WTC11 (cell line): ENCODE measurements at places on chromosomes 5 and 9. TPM values are rescaled to one million over a fixed set of nuclear protein-coding genes. Genes with fewer than 3 reads are reported as not detected.

GCNT1 gene
- 15.6 to 17.2 TPM (median 16.1 TPM) in 3 replicates for total RNA-seq

AK1 gene
- 27.5 to 34.9 TPM (median 34.4 TPM) in 3 replicates for total RNA-seq

MZB1 gene
- total RNA-seq: 0.85 to 1.8 TPM (median 1.1 TPM) in 3 replicates

OR13C5 gene
- total RNA-seq: not detected in 3 replicates

BARHL1 gene
- total RNA-seq: 0.15 to 0.16 TPM in 2 of 3 replicates, not detected in the other

ACTBL2 gene
- total RNA-seq: not detected in 3 replicates

GPSM1 gene
- 14.2 to 16.2 TPM (median 16.2 TPM) in 3 replicates for total RNA-seq

PCDHGB6 gene
- 6.0 to 6.7 TPM (median 6.1 TPM) in 3 replicates for total RNA-seq

CYSRT1 gene
- 2.8 to 3.5 TPM (median 2.9 TPM) in 3 replicates for total RNA-seq

DNA sequence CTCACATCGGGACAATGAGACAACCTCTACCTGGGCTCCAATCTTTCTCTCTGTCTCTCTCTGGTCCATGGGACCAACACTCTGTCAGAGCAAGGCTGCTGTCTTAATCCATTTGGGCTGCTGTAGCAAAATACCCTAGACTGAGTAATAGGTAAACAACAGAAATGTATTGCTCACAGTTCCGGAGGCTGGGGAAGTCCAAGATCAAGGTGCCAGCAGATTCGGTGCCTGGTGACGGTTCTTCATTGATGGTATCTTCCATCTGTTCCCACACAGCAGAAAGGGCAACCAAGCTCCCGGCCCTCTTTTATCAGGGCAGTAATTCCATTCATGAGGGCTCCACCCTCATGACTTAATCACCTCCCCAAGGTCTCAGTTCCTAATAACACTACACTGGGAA is 61.3 kb upstream of the SPOCK1 start:
- H3K4me3 ChIP-seq: no peak overlapping the region
- H3K36me3 ChIP-seq: no peaks in the 10 kb centered on the region
- peaks cover 6% of the 10 kb centered on the region; the same call in 1 of the 2 replicates for H3K27me3 ChIP-seq
- H3K4me1 ChIP-seq: no peaks in the 10 kb centered on the region

DNA sequence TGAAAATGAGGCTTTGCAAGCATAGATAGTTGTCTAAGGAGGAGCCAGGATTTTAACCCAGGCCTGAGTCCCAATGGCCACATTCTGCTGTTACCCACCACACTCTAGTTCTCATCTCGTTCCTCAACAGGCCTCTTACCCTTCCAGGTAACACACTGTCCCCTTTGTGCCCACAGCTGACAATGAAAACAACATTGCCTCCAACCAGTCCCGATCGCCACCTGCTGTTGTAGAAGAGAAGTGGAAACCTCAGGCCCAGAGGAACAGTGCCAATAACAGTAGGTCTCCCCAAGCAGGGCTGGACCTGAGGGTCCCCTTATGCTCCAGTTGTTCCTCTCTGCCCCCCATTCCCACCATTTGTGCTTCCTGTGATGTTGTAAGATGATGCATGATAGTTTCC is 30.4 kb downstream of the AMBP start:
- H3K4me1 ChIP-seq: no peaks in the 10 kb centered on the region
- H3K27me3 ChIP-seq: no peaks in the 10 kb centered on the region
- peak; percentile 33 for DNase-seq
- H3K36me3 ChIP-seq: peaks cover 18% of the 10 kb centered on the region
- no peak overlapping the region for H3K27ac ChIP-seq

GRCh38 chr9:131951905-131952304 is 127.8 kb downstream of the MED27 start:
- H3K27me3 ChIP-seq: no peaks in the 10 kb centered on the region
- no peak overlapping the region for H3K27ac ChIP-seq
- H3K36me3 ChIP-seq: no peaks in the 10 kb centered on the region

- DNase-seq: no peak
- peaks cover 4% of the 10 kb centered on the region; the same call in 1 of the 2 replicates for H3K36me3 ChIP-seq
- no peak overlapping the region for H3K4me3 ChIP-seq
- H3K4me1 ChIP-seq: peaks cover 12% of the 10 kb centered on the region
- H3K27ac ChIP-seq: no peak overlapping the region
- H3K27me3 ChIP-seq: no peaks in the 10 kb centered on the region
Observed at GRCh38 chr9:7802666-7803065, 3.1 kb upstream of the DMAC1 start.

DNA sequence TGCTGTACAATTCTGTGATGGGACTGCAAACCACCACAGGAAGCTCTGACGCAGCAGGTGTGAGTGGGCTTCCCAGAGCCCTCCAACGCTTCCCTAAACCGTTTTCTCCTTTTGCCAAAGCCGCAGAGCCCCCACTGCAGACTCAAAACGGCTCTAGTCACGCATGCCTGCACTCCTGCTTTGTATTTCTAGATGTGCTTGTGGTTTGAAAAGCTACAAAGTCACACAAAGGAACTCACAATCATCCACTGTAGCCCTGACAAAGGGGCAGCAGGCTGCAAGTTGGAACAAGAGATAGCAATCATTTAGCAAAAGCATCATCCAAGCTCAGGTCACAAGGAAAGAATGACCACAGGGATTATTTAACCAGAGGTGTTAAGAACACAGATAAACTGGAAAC is 79.3 kb downstream of the PTPN3 start:
- no peak overlapping the region for H3K27ac ChIP-seq
- no peak overlapping the region for H3K4me3 ChIP-seq
- DNase-seq: no peak
- no peaks in the 10 kb centered on the region for H3K27me3 ChIP-seq
- peaks cover 25% of the 10 kb centered on the region for H3K4me1 ChIP-seq

ST6GALNAC4 gene
- 25.1 to 25.7 TPM (median 25.4 TPM) in 3 replicates for total RNA-seq

DNA sequence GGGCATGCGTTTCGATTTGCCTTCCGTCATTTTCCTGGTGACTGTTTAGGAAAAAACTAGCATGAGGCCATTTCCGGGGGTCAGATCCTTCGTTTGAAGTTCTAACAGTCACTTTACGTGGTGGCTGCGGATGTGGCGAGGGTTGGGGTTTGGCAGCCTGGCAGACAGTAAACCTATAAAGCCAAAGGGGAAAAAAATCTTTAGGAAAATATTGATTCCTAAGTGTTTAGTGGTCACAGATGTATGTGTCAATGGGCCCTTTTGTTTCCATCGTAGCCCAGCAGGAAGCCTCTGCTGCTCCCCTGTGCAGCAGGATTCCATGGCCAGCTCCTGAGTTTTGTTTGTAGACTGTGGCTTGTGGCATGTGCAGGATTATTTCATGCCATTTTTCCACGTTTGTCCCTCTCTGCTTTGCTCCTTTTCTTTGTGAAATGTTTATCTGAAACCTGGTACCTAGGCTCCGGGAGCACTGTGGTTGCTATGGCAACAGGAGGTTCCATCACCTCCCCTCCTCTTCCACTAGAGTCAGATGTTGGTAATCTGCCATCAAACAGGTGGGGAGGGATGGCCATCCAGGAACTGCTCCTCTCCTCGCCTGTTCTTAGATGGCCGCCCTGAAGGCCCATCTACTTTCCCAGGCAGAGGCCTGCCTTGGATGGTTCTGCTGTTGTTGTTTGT is 202.3 kb downstream of the AOPEP start:
- peak overlapping the region; percentile 34; the same call in 1 of the 2 replicates for H3K27ac ChIP-seq
- no peak for DNase-seq
- no peaks in the 10 kb centered on the region for H3K36me3 ChIP-seq
- H3K27me3 ChIP-seq: no peaks in the 10 kb centered on the region; the same call in none of the 2 replicates
- peaks cover 22% of the 10 kb centered on the region for H3K4me1 ChIP-seq

KCNN2 gene
- 11.9 to 13.1 TPM (median 12.0 TPM) in 3 replicates for total RNA-seq
